T-helper 17 cell (primary cell): ENCODE measurements at places on chromosomes 16 and 17. TPM values are rescaled to one million over a fixed set of nuclear protein-coding genes. Genes with fewer than 3 reads are reported as not detected.
A peak's percentile ranks its signal among the peaks of the same experiment; 100 is the strongest.

DNA sequence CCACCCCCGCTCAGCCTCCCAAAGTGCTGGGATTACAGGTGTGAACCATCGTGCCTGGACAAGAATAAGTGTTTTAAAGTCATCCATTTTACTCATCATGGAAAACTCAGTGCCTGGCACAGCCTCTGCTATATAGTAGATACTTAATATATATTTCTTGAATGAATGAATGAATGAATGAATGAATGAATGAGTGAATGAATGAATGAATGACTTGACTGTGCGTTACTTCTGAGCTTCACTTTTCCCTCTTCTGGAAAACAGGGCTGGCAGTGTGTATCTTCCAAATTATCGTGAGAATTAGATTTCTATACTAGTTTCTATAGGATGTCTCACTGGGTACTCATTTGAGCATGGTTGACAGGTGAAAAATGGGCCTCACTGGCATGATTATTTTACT is 307.3 kb upstream of the ERCC4 start:
- DNase-seq = no peak

DNA sequence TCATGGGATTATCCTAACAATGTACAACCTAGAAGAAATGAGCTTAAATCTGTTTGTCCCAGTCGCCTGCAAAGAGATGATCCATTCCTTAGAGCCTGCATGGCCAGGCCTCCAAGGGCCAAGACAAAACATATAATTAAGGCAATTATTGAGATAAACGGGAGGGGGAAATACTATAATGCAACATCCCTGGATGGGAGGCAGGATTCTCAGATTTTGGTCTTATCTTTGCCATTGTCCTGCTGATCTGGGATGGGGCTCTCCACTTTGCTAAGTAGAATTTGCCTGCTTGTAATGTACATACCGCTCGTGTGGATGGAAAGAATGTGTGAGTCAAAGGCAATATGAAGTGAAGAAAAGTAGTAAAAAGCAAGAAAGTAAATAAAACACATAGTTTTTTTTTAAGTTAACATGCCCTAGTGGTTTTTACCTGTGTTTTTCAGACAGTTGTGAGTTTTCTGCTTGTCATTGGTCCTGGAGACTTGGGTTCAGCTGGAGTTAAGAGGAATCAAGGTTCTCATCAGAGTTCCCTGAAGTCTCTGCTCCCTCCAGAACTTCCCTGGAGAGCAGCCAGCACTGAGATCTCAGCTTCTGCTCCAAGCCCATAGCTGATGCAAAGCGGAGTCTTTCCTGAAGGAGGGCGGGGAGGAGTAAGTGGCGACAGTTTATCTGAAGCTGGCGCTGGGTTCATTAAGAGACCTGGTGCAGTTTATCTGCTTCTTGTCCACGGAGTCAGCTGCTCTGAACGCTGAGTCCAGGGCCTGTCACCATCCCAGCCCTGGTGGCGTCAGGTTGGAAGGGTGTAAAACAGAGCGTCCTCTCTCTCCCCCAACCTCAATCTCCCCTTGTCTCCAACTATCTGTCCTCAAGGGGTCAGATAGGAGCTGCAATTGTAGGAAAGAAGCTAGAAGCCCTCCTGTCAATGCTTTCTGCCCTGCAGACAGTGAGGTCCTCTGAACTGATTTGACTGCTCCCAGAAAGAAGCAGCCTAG is 30.1 kb downstream of the HOXB1 start:
- DNase-seq = no peak

DNA sequence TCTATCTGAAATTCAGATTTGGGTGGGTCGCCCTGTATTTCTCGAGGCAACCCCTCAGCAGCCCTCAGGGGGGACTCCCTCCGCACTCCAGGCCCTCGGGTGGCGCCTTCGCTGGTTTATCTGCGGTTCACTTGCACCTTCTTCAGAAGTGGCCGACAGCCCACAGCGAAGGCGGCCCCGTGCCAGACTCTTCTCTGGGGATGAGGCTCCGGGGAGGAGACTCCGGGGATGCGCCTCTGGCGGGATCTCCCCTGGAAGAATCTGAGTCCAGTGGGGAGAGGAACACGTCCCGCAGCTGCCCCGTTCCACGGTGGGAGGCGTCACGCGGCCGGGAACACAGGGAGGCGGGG is 63.9 kb upstream of the DNAJA2 start:
- peak; percentile 16 for DNase-seq

DNA sequence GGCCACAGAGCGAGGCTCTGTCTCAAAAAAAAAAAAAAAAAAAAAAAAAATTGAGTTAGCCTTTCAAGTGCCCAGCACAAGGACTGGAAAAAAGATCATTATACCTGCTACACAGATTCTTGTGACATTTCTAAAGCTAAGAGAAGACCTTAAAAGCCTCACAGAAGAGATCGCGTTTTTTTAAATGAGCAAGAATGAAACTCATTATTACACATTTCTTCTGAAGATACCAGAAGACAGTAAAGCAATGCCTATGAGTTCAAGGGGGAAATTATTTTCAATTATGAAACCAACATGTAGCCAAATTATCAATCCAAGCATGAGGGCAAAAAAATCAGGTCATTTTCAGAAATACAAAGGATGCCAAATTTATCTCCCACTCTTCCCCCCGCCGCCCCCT is 56.8 kb downstream of the MED13 start:
- DNase-seq = no peak

Gene HES7
- not detected for total RNA-seq

DNA sequence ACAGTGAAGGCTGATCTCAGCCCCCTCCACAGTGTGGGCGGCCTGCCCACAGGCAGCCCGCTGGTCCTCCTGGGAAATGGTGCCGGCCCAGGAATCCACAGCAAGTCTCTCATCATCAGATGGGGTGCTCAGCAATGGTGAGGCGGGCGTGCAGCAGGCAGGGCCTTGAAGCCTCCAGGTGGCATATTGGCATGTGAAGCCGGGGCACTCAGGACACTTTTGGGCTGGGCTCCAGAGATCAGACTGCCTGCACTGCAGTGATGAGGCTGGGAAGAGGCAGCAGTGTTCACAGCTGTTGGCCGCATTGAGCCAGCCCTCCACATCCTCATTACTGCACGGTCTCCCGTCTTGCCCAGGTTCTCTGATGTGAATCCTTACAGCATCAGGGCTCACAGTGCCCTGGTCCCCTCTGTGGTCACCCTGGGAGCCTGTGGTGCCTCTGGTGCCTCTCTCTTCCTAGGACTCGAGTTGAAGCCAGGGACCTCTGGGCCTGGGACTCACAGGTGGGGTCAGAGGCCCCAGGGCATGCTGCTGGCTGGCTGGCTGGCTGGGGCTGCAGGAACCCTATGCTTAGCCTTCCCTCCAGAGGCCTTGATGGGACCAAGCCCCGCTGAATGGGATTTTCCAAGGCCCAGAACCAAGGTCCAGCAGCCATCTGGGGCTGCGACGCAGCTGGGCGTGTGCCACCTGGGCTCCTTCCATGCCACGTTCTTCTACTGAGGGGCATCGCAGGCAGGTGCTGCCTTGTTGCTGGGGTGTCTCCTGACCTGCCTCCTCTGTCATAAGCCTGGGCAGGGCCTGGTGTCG is 48.6 kb downstream of the TNFRSF13B start:
- no peak for DNase-seq

DNA sequence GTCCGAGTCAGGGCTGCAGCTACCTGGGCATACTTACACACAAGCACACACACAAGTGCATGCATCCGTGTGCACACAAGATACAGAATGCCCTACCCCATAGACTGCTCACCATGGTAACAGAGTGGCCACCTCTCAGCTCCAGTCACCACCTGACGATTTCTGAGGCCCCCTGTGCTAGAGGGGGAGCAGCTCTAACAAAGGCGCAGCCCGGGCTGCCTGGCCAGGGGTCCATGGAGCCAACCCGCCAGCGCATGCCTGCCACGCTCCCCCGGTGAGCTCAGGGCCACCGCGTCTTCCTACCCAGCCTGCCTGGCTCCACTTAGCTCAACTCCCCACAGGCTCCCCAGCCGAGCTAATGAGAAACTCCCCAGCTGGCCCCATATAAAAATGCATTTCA is 75.5 kb downstream of the ZNF423 start:
- no peak for DNase-seq

Gene CLDN9
- not detected for total RNA-seq

GRCh38 chr17:9299695-9300094 is 275.9 kb downstream of the STX8 start:
- DNase-seq = no peak

Gene ZMYND15
- total RNA-seq = 1.0 TPM

Gene MIEN1
- total RNA-seq = 41.8 TPM

GRCh38 chr16:75273054-75273925 is 21.9 kb upstream of the BCAR1 start:
- DNase-seq = no peak

DNA sequence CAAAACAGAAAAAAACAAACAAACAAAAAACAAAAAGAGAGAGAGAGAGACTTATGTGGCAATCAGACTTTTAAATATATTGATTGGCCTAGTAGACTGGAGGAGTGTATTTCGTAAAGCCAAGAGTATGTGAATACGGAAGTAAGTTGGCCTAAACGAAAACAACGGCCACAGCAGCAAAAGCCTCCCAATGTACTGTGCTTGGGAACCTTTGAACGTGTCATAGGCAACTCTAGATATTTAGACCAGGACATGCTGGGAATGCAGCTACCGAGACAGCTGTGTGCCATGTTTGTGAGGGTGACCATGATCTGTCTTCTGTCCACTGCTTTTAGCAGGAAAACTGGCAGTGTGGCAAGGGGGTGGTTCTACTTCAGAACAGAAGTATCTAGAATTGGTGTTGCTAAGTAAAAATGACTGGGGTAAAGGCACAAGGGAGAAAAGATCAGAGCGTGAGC is 7.4 kb downstream of the MAF start:
- no peak for DNase-seq

- no peak for DNase-seq
Observed at GRCh38 chr17:82938486-82938872, 98.7 kb upstream of the ZNF750 start.

Gene TBC1D16
- 1.9 TPM for total RNA-seq

DNA sequence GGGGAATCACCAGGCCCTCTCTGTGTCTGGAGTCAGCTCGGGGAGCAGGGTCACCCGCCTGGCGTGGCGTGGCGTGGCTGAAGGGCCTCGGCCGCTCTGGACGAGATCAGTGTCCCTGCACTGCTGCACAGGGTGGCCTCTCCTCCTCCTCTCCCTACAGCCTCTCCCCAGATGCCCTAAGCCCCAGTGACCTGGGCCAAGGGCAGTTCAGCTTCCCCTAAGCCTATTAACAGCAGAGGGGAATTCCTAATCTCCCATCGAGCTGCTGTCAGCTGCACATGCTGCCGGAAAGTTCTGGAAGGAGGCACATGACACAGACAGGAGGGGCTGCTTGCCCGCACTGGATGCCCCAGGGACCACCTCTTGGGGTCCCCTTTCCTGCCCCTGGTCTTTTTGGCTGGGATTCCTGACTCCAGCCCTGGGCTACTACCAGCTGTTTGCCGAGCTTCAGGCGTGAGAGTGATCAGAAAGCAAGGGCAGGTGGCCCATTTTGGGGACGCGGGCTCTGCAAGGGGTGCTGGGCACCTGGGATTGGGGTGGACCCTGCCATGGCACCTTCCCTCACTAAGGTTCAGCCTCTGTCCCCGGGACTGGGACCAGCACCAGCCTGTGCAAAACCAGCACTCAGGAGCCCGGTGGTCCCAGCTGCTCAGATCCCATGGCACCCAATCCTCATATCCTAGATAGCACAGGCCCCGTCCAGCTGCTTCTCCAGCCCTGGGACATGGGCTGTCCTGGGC is 794 bp downstream of the PDE6G start:
- DNase-seq = no peak

- DNase-seq = peak; percentile 23
Observed at GRCh38 chr17:81090361-81091136, 55.6 kb downstream of the BAIAP2 start.

GRCh38 chr16:87707097-87707496 is 58.7 kb downstream of the KLHDC4 start:
- DNase-seq = no peak

- DNase-seq = no peak
Observed at GRCh38 chr17:2571523-2572303, 21.7 kb upstream of the PAFAH1B1 start.

DNA sequence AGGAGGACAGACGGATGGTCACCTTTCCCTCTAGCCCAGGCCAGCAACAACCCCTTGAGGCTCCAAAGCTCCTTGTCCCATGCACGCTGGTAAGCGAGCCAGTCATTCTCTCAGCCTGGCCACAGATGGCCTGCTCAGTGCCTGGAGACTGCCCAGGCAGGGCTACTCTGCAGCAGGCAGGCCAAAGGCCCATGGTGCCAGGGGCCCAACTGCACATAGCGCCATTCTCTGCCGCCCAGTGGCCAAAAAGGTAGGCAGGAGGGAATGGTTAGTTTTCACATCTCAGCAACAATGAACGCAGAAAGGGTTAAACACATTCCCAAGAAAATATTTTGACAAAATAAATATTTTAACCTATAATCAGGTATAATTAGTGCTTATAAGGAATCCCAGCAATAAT is 7.7 kb upstream of the SREBF1 start:
- no peak for DNase-seq

DNA sequence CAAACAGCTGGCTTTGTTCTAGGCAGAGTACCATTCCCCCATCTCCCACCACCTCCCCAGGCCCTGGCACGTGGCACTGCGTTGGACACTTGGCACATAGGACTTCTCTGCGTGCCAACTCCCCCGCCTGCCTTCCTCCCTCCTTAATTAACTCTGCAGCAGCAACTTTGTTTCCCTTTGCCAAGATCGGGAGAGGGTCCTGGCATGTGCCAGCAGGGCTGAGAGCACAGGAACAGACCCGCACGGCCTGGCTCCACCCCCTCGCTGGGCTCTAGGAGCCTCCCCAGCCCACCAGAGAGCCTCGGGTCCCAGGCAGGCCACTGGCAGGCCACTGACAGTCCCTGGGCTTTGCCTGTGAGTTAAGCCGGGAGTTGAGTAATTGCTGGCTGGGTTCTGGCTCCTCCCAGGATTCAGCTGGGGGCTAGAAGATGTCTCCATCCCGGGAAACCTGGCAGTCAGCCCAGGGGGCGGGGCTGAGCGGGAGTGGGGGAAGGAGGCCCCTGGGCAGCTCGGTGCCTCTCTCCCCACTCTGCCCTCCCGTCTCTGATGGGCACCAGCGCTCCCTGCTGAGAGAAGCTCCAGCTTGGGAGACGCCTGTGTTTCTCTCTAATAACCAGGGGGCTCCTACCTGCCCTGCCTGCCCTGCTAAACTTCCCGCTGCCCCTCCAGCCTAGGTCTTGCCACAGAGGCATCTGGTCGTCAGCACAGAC is 224.0 kb upstream of the TNRC6C start:
- no peak for DNase-seq

- DNase-seq = no peak
Observed at GRCh38 chr16:27238016-27238587, 30.5 kb downstream of the NSMCE1 start.

Gene SBK1
- 17.7 TPM for total RNA-seq

Gene TPSG1
- total RNA-seq = not detected
